CD4-positive, alpha-beta T cell treated with Interleukin-2 at 100 ng/mL for 4 hours (primary cell): ENCODE measurements at places on chromosomes 4 and X.
A peak's percentile ranks its signal among the peaks of the same experiment; 100 is the strongest.

DNA sequence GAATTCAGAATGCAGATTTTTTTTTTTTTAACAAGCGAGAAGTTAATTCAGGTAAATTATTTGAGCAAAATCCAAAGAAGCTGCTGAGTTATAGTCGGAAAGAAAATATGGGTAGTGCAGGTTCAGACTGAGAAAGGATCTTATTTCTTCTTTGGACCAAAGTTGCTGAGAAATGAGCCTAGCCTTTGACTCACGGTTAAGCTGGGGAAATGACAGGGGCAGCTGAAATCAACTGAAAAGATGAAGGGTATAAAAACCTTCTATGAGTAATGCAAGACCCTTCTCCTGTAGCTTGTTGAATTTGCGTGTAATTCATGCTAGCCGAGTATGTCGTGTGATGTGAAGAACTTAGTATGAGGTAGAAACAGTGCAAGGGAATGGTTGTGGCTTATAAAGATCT lies 63.0 kb downstream of the KIAA0232 start:
- no peak for DNase-seq

- DNase-seq, result no peak
Observed at GRCh38 chr4:114149-114548, 10.2 kb upstream of the ZNF718 start.

GRCh38 chr4:41202356-41202755 lies 12.0 kb downstream of the APBB2 start:
- no peak for DNase-seq

DNA sequence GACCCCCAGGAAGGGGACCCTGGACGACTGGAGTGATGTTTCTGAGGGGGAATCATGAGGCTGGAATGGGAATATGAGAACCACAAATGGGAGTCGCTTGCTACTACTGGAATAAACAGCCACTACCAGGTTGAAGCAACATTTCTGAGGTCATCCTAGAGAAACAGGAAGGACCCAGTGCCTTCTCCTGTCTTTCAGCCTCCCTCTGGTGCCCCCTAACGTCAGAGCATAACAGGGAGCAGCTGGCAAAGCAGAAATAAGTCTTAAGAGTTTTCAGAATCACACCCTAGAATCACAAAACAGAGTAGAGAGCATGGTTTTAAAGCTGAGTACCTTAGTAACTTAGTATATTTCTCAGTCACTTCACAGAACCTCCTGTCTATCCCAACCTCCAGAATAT lies 347.8 kb upstream of the PITX2 start:
- DNase-seq, result no peak

DNA sequence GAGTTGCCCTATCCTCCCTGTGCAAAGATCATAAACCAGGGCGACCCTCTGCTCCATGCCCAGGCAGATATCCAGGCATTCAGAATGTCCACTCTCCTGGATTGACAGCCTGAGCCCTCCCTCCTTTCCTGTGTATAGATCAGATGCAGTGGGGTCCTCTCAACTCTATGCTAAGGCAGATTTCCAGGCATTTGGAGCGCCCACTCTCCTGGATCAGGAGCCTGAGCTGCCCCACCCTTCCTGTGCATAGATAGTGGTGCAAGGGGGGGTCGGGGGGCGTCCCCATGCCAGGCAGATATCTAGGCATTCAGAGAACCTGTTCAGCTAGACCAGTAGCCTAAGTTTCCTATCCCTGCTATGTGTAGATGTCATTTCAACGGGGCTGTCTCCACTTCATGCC lies 941.1 kb downstream of the PCDH19 start:
- DNase-seq, result no peak

DNA sequence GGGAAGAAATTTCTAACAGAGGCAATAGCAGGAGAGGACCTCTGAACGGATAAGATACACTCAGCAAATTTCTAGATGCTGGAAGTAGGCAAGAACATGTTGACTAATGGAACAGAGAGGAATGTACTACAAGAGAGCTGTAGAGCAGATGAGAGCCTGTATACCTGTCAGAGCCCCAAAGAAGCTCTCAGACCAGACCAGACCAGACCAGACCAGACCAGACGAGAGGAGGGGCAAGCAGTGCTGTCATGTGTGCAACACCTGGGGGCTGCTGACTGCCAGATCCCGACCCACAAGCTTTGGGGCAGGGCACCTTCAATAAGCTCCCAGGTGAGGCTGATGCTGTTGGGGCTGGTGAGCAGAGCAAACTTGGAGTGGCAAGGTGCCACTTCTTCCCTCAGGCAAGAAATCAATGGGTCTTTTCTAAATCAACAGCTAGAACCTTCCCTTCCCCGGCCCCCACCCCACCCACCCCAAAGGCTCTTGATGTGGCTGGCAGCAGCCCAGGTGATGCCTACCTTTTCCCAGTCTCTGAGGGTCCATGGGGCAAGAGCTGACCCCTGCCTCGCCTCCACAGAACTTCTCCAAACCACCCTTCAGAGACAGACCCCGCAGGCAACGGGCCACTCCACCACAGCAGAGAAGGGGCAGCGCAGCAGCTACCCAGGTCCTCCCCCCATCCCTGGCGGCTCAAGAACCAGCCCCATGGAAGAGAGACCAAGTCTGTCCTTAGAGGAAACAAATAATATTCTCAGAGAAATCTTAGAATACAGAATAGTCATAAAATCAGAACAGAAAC lies 32.7 kb downstream of the MECP2 start:
- DNase-seq, result no peak

DNA sequence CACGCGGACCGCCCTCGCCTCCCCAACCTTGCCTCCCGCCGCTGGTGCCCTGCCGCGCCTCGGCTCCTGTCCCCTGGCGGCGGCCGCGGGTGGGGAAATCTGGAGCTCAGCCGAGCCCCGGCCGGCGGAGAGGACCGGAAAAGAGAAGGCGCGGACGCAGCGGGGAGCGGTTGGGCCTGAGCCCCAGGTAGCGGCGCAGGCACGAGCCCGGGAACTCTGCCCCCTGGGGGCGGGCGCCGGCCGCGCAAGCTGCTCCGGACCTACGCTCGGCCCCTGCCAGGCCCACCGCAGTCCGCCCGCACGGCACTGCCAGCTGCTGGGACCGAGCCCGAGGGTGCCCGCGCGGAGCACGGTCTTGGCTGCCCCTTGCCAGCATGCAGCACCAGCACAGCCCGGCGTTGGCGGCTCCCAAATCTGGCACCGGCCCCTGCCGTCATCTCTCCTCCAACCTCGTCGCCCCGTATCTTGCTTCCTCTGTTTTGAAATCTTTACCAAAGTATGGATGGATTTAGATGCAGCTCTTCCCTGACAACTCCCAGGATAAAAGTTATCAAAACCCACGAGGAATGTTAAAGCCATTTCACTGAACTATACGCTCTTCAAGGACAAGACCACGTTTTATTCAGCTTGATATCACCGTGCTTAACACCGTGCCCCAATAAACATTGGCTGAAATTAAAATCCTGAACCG lies at the start of gene PRSS12:
TSS of gene PRSS12 (minus strand) at position 161 of the 691 bp plus-strand sequence. CDS start 283 bp downstream, outside the sequence.
- DNase-seq, result peak; percentile 35

DNA sequence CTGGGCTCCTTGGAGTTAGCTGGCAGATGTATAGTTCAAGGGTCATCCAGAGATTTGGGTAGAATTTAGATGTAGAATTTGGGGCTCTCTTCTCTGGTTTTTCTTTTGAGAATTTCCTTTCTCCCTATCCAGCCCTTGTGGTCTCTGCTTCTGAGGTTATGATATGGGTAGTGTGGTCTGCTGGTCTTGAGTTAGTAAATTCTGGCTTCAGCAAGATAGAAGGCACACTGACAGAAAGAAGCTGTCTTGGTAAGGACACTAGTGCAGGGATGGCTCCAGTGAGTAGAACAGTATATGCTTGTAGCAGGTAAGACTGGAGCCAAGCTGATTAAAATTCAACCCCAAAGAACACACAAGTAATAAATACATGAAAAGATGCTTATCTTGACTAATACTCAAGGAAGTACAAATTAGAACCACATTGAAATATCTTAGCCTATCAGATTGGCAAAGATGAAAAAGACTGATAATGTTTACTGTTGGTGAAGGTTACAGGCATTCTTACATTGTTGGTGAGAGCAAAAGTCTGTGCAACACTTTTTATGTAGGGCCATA lies 2.1 kb upstream of the IL9R start:
- DNase-seq, result no peak

DNA sequence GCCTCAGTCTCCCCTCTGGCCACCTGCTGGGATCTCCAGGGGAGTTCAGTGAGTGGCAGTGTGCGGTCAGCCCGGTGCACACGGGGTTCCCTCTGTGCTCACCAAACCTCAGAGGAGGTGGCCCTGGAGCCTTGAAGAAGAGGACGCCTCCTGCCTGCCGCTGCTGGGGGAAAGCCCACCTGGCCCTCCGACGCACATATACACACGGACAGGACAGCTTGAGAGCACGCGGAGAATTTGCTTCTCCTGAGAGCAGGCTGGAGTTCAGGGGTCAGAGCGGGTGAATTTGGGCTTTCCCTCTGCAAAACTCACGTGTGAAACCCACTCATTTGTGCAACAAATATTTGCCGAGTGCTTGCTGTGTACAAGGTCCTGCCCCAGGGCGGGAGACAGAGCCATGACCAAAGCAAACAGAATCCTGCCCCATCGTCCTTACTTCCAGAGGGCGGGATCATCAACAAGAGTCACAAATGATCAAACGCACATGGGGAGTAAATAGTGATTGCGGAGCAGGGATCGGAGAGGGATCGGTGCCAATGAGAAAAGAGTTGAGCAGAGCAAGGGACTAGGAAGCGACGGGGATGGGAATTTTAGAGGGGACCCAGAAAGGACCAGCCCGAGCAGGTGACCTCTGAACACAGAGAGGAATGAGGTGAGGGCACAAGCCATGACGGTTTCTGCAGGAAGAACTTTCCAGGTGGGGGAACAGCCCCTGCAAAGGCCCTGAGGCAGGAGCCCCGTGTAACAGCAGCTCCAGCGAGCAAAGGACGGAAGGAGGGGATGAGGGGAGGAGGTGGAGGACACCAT lies 17.6 kb downstream of the BLOC1S4 start:
- no peak for DNase-seq

DNA sequence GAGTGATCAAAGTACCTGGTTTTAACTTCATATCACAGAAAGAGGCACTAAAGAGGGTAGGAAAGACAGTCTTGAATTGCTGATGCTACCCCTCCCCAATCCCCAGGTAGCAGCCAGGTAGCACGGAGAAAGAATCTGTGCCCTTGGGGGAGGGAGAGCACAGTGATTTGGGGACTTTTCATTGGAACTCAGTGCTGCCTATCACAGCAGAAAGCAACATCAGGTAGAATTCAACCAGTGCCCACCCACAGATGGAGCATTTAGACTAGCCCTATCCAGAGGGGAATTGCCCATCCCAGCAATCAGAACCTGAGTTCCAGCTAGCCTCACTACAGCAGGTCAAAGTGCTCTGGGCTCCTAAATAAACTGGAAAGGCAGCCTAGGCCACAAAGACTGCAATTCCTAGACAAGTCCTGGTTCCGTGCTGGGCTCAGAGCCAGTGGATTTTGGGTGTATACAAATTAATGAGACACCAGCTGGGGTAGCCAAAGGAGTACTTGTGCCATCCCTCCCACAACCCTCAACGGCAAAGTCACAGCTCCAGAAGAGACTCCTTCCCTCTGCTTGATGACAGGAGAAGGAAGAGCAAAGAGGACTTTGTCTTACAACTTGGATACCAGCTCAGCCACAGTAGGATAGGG lies 228.1 kb downstream of the THOC2 start:
- no peak for DNase-seq

DNA sequence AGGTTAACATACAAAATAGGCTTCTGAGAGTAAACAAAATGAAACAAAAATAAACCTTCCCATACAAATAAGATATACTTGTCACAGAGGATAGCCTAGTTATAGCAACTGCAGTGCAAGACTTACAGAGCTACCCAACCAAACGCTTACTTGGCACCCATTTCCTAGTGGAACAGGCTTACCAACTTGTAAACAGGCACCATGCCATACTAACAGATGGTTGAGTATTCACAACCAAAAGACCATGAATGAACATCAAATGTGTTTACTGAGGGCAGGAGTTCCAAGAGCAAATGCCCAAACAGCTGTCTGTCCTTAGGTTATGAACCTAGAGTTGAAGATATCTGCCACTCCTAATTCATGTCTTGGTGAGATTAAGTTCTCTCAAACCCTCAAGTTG lies 2629.2 kb downstream of the PCDH7 start:
- no peak for DNase-seq

- DNase-seq, result no peak
Observed at GRCh38 chr4:168699224-168699878, 202.5 kb downstream of the PALLD start.
